ENCODE measurements at places on chromosomes 3 and 15.
A peak's percentile ranks its signal among the peaks of the same experiment; 100 is the strongest.

GRCh38 chr3:29757054-29757777 lies 476.3 kb downstream of the RBMS3 start:
- DNase-seq, result no peak

DNA sequence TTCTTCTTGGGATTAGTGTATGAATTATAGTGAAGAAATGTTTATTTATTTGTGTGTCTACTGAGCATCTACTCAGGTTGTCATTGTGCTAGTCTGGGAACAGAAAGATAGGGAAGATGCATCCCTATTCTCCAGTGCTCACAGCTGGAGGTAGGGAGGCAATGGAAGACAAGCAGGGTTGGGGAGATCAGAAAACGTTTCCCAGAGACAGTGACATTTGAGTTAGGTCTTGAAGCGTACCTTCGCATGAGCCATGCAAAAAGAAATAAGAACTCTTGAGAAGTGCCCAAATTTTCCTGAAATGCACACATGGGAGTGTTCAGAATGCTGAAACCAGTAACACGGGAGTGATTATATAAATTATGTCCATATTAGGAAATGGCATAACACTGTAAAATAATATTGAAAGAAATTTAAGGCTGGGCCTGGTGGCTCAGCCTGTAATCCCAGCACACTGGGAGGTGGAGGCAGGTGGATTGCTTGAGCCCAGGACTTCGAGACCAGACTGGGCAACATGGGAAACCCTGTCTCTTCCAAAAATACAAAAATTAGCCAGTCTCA lies 5.3 kb upstream of the CEMIP start:
- DNase-seq, result no peak

DNA sequence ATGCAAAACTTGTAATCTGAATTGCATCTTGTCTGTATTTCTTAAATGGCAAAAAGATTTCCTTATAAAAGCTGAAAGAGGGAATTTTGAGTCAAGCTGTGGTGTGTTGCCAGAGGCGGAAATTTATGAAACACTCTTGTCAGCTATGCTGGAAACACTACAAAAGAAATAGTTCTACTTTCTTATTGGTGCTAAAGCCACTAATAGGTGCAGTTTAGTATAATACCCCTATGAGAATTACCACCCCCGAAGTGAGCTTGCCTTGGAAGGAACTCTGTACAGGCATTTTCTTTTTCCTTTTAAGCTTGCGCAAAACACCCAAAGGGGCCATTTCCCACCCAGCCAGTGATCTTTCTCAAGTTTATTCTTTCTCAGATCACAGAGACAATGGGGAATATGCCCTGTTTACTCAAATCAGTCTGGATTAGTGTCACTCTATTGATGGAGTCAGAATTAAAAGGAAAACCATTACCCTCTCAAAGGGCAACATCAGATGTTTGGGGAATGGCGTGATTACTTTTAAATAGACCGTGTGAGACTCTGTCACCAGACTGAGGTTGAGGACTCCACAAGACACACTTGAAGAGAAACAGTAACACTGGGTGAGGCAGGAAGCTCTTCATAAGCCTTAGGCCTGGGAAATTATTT lies 166.0 kb downstream of the TP63 start:
- DNase-seq, result no peak

DNA sequence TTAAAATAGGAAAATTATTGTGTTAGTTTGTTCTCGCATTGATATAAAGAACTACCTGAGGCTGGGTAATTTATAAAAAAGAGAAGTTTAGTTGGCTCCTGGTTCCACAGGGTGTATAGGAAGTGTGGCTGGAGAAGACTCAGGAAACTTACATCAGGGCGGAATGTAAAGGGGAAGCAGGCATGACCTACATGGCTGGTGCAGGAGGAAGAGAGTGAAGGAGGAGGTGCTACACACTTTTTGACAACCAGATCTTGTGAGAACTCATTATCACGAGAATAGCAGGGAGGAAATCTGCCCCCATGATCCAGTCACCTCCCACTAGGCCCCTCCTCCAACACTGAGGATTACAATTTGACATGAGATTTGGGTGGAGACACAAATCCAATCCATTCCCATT lies 490.7 kb downstream of the RBMS3 start:
- no peak for DNase-seq

GRCh38 chr3:42886294-42886822 lies 10.7 kb upstream of the CYP8B1 start:
- DNase-seq, result no peak

GRCh38 chr15:35218215-35218614 lies 133.1 kb upstream of the NANOGP8 start:
- DNase-seq, result no peak

DNA sequence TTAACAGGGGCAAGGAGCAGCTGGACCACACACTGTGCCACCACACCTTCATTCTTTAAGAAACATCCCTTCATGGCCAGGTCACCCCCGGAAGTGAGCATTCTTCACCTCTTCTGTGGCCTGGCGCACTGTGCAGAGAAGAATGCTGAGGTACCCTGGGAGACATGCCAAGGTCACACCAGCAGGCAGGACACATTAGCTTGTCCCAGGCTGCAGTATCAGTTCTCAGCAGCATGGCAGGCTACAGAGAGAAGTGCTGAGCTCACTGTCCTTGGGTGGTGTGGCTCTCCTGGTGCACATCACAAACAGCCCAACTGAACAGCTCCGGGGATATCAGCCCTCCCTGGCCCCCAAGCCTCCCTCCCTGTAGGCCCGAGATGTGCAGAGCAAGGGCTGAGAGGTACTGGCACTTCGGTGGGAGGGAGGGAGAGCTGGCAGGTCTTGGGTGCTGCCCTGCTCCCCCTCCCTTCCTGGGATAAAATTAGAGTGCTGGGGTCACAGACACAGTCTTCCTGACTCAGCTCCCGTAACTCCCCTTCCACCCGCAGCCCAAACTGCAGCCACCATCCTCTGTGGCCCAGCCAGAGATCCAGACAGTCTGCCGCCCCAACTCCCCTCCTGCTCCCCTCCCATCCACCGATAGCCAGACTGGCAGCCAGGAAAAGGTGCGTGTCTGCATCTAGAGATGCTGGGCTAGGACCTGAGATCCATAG lies 13.4 kb downstream of the SEMA7A start:
- peak; percentile 53 for DNase-seq

- DNase-seq, result no peak
Measured at GRCh38 chr3:128222796-128223385, 69.6 kb downstream of the EEFSEC start.

DNA sequence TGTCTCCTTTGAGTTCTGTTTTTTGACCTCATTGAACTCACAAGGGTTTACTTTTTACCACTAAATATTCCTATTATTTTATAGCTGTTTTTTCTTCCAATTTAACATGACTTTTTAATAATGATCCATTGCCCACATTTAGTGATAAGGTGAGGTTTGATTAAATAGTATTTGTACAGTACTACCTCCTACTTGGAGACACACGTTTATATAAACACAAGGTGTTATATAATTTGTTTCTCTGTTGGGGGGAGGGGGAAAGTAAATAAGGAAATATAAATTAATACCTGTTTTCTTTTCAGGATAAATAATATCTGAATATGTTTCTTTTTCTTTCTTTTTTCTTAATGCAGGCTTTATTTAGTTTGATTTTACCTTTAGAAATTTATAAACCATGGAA lies 281.3 kb downstream of the LPP start:
- DNase-seq, result no peak

GRCh38 chr15:56552659-56553058 lies 87.7 kb upstream of the MNS1 start:
- DNase-seq, result no peak

DNA sequence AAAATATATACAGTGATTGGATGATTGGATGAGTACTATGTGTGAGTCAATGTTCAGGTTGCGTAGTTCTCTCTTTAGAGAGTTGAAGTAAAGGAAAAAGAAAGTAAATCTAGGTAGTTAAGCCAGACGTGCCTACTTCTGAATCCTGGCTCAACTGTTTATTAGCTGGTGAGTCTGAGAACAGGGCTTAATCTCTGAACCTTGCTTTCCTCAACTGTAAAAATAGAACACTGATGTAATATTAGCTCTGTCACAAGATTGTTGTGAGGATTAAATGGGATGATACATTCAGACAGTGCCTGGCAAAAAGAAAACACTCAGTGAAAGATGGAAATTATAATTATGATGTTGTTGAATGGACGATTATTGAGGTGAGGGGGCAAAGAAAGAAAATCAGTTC lies 413.4 kb downstream of the MAGI1 start:
- no peak for DNase-seq

DNA sequence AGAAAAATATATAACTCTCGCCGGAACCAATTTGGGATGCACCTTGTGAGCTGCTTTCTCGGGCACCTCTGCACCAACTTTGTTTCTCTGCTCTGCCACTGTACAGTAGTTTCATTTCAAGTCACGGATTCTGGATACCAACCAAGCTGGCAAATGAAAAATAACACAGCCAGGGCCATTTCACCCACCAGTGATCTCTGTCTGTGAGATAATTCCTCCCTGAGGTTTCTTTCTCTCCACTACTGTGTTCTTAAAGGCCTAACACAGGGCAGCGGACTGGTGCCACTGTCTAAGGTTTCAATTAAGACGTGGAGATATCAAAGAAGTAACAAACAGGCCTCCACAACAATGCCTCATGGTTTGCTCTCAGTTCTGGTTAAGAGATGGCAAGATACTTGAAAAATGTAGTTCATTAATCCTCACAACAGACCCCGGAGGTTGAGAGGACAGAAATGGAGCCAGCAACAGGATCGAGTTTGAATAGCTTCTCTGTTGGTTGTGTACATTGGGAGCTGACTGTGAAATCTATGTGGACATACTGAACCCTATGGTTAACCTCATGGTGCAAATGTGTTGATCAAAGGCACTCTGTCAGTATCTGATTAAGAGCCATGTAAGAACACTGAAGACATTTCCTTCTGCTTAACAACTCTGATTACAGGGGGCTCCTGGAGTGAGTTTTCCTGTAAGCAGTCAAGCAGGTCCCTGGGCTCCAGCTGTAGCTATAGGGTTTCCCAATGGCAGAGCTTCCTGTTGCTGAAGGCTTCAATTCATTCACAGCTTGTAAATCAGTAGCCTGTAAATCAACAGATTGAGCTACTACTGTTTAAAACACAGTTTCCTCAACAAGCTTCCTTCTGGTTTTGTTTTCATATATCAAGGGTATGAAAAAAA lies 470.5 kb downstream of the EPHA3 start:
- DNase-seq, result no peak

DNA sequence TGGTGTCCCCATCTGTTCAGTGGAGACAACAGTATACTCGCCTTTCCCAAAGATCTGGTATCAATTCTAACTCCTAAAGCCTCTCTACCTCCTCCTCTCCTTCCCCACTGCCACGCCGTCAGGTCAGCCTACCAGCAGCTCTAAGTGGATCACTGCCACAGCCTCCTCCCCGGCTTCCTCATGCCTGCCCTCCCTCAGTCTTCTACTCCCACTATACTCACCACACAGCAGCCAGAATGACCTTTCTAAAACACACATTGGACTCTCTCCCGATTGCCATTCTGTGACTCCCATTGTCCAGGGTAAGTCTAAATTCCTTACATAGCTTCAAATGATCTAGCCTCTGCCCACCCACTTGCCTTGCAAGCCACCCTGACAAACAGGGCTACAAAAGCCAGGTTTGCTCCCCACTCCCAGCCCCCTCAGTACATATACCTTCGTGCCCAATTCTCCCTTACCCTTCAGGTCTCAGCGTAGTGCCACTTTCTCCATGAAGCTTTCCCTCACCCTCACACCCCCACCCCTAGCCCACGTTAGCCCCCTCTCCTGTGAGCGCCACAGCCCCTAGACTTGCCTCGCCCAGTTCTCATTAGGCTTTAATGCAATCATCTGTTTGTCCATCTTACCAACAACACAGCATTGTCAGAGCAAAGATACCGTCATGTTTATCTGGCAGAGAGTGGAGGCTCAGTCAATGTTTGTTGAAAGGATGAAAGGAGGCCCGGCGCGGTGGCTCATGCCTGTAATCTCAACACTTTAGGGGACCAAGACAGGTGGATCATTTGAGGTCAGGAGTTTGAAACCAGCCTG lies 9.5 kb upstream of the SEMA7A start:
- DNase-seq, result peak; percentile 57

DNA sequence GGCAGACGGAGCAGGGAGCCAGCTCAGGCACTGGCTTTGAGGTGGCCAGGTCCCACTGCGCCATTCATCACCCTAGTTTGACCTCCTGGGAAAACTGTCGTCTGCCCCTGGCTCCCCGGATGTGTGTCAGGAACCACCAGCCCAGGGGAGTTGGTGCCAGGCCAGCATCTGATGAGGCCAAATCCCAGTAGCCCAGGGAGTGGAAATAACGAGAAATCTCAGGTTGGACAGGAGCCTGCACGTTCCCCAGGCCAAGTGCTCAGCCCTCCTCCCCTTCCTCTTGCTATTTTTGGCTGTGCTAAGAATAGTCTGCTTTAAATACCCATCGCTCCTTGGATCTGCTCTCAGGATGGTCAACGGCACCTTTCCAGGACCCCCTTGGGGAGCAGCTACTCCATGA lies 93.1 kb upstream of the RPL32 start:
- DNase-seq, result no peak

DNA sequence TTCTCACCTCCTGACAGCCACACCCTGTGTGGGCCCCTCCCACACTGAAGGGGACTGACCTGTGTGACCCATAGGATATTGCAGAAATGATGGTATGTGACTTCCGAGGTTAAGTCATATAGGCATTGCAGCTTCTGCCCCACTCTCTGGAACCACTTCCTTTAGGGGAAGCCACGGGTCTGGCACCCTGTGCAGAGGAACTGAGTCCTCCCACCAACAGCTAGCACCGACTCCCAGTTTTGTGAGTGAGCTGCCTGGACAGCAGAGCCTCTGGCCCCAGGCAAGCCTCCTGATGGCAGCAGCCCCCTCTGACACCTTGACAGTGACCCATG lies 24.6 kb upstream of the SLC6A6 start:
- no peak for DNase-seq

DNA sequence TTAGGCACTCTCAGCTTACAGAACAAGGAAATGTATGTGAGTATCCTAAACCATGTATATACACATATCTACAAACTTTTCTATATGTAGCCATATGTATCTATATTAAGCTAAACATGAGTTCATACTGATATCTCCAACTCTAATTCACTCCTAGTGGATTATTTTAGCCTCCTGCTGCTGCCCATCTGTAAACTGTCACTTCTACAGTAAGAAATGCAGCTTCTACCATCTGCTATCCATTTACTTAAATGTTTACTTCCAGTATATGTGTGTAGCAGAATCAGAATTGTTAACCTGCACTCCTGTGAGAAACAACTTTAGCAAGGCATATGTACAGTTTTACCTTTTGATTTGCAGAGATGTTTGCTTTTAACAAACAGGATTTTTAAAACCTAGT lies 478.5 kb upstream of the CBLB start:
- no peak for DNase-seq

DNA sequence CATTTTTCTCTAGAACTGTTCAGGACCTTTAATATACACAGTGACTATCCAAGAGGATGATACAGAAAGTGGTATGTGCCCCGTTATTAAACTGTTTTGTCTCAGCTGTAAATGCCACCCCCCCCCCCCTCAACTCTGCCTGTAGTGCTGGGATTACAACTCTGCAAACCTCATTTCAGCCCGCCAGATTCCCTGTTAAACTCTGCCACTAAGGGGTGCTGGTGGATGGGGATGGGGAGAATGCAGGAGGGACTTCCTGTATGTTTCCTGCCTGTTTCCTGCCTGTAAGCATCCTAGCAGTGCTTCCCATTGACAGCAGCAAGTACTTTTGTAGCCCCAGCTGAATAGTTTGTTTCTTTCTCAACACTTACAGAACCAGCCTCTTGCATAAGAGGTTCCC lies 301.7 kb upstream of the RORA start:
- DNase-seq, result no peak
